ENCODE measurements at places on chromosomes 13 and 19.

- no peak for DNase-seq
These were observed 44.3 kb downstream of the ZNF146 start for GRCh38 chr19:36259211-36259610.

- DNase-seq = no peak
These were observed 57.5 kb upstream of the AKAP11 start for GRCh38 chr13:42214446-42214845.

DNA sequence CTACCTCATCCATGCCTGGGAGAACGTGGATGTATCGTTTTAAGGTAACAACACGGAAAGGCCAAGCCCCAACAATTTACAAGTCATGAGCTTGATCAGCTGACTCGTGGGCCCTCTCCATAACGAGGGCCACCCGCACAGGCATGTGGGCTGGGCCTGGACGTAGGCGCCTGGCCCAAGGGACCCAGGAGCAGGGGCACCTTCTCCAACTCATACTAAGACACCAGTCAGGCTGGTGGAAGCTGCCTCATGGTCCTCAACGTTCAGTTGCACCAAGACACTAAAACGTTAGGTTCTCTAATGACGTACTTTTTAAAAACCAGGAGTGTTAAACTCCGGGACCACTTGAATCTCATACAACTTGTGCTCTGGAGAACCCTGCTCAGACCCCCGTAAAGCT is 21.8 kb upstream of the EIF3G start:
- DNase-seq = no peak

GRCh38 chr19:41064974-41065569 is 23.2 kb upstream of the CYP2A13 start:
- DNase-seq = no peak

GRCh38 chr13:22536851-22537250 is 643.9 kb upstream of the SGCG start:
- DNase-seq = no peak

DNA sequence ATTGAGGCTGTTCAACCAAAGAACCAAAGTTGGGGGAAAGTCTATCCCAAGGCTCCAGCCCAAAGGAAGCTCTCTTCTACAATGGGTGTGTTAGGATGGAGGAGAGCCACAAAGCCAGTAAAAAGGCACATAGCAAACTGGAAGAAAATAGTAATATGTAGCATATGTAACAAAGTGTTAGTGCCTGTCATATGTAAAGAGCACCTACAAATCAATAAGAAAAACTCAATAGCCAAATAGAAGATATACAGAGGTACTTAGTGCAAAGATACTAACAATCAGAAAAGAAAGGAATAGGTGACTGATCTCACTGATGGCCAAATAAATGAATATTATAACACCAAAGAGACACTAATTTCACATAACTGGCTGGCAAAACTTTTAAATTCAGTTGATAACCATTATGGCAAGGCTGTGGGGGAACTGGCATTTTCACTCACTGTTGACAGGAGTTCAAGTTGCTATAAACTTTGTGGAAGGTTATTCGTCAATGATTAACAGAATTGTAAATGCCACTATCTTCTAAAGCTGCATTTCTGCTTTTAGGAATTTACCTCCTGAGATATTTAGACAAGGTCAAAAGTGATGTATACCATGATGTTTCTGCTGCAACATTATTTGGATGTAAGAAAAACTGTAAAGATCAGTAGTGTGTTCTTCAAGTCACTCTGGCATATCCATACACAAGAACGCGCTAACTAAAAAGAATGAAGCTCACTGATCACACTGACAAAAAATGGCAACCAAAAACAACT is 110.8 kb downstream of the GNG7 start:
- DNase-seq = no peak

DNA sequence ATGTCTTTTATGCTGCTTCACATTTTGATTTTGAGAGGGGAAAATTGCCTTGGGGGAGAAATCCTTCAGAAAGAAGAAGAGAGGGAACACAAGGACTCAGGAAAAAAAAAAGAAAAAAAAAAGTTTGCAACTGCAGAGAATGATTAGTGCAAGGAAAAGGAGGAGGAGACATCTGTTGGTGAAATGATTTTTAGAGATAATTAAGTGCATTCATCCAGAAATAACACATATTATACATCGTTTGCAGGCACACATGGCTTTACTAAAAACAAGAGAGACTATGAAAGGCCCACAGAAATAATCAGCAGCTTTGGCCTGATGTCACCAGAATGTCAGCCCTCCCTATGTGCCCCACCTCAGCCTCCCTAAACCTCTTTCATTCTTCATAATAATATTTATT is 1058.2 kb downstream of the PCDH9 start:
- DNase-seq = no peak

- DNase-seq = no peak
These were observed 198.7 kb downstream of the DNAJC15 start for GRCh38 chr13:43222086-43222485.

DNA sequence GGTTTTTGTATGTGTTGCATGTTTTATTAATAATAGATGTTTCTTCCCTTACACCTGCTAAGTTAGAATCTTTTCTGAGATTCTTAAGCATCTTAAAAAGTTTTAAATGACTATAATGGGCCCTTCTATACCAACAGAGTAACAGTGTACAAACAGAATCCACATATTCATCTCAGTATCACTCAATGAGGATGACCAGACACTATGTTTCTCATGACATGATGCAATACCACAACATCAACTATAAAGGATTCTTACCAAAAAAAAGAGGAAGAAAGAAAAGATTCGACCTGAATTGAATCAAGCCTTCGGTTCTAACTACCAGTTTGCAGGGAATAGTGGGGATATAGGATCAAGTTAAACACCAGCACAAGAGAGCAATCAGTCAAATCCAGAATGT is 56.5 kb downstream of the INTS6 start:
- DNase-seq = no peak

DNA sequence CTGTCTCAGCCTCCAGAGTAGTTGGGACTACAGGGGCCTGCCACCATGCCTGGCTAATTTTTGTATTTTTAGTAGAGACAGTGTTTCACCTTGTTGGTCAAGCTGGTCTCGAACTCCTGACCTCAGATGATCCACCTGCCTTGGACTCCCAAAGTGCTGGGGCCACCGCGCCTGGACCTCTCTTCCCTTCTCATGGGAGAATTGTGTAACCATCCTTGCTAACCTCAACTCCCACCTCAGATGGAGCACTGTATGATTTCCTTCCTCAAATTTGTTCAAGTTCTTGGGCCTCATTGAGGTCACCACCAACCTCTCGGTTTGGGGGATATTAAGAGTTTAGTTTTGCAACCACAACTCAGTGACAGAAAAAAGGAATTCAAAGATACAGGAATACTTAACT is 10.7 kb downstream of the LILRA5 start:
- DNase-seq = no peak

DNA sequence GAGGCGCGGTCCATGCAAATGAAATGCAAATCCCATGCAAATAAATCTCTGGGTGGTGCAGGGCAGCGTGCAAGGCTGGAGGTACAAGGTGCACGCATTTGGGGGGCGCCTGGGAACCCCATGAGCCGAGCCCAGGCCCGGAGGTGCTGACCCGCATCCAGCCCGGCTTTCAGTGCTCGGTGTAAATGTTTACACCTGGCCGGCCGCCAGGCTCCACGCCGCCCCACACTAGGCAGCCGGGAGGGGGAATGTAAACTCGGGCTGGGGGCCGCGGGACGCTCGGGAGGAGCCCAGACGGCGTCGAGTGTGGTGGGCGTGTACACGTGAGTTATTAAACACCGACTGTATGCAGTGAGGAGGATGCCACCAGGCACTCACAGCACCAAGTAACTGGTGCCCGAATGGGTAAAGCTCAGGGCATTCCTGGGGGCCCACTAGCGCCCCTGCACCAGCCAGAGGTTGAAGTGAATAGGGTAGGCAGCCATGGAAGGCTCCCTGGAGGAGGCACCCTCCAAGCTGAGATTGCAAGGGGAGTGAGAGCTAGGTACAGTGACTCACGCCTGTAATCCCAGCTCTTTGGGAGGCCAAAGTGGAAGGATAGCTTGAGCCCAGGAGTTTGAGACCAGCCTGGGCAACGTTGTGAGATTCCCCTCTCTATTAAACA is 17.2 kb downstream of the FUT6 start:
- no peak for DNase-seq

GRCh38 chr13:22198001-22198400 is 527.1 kb downstream of the FGF9 start:
- DNase-seq = no peak

DNA sequence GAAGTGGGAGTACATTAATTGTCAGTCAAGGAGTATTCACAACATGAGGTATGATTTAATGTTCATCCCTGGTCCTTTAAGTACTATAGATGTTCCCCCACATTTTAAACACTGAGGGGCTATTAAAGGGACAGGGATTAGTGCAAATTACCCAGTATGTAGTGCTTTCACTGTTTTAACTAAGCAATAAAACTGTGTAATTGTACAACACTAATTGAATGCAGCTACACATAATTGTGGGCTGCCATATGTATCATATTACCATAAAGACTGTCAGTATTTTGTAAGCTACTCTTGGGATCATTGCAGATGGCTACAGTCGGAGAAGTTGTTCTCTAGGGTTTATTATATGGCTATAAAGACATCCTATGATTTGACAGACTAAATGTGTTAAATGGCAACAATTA is 316.6 kb downstream of the DCLK1 start:
- no peak for DNase-seq

DNA sequence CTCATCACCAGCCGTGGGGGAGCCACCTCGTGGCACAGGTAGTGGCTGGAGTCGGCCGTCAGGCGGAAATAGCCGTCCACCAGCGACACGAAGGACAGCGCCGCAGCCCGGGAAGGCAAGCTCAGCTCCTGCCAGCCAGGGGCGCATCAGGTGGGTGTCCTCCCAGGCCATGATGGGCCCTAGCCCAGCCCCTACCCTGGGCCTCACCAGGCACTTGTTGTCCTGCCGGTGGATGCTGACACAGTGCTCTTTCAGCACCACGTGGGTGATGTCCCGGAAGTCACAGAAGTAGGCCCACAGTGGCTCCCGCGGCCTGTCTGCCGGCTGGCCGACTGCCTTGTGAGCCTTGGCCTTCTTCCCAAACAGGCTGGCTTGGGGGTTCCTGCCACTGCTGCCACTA is 15.7 kb downstream of the TYK2 start:
- DNase-seq = no peak

- no peak for DNase-seq
These were observed 273.4 kb downstream of the NHLRC3 start for GRCh38 chr13:39311619-39312018.

DNA sequence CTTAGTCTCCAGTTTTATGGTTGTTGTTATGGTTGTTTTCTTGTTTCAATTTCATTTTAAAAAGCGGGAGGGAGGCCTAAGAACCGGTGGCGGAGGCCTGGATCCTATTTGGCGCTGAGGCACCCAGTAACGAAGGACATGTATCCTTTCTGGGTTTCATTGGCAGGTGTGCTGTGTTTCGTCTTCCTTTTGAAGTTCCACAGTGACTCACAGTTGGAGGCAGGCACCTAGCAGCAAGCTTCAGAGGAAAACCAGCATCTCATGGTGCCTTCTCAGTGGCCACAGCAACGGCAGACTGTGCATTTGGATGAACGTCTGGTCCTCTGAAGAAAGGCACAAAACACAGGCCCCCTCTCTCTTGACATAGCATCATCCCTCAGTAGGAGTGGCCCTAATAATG is 697.2 kb downstream of the EFNB2 start:
- DNase-seq = no peak

- DNase-seq = no peak
These were observed 1395.8 kb downstream of the EFNB2 start for GRCh38 chr13:105139380-105140285.

DNA sequence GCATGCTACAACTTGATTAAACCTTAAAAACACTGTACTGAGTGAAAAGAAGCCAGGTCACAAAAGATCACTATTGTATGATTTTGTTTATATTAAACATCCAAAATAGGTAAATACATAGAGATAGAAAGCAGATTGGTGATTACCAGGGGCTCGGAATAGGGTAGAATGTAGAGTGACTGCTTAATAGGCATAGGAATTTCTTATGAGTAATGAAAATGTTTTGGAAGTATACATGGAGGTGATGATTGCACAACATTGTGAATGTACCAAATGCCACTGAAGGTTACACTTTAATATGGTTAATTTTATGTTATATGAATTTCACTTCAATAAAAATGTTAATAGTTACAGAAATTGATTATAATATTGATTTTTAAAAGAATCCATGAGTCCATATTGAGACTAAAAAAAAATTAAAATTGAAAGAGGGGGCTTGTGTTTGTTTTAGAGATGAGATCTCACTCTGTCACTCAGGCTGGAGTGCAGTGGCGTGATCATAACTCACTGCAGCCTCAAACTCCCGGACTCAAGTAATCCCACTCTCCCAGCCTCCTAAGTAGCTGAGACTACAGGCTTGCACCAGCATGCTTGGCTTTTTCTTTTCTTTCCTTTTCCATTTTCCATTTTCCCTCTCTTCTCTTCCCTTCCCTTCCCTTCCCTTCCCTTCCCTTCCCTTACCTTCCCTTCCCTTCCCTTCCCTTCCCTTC is 85.1 kb downstream of the FNDC3A start:
- DNase-seq = no peak

GRCh38 chr13:43364210-43365038 is 341.0 kb downstream of the DNAJC15 start:
- DNase-seq = no peak

DNA sequence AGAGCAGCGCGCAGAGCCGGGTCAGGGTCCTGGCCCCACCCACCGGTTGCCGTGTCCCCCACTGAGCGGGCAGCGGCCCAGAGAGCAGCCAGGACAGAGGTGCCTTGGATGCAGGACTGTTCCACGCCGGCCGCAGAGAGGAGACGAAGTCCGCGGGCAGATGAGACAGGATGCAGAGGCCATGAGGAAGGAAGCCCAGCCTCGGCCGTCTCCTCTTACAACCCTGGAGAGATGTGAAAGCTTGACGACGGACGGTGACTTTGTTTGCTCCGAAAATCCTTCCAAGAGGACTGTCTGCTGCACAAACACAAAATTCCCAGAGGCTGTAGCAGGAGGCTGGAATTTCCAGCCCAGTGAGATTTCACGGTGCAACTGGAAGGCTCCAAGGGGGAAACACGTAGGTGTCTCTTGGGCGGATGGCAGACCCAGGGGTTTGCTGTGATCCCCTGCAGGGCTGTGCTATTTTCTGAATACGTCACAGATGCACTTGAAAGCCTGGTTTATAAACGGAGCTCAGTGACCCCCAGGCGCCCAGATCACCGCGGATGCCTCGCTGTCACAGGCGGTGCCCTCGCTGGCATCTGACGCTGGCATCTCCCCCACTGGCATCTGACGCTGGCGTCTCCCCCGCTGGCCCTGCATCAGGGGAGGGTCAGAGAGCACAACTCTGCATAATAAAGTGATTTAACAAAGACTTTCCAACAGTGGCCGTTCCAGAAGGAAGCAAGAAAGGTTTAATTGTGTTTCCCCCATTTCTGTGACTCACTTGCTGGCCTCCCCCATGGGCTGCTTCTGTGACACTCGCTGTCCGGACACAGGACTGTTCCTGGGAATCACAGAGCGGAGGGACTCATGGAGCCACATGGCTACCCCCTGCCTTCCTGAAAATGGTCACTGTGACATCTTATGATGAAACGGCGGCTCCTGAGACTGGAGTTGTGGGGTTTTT is 62.0 kb upstream of the C13orf46 start:
- no peak for DNase-seq

GRCh38 chr13:75092143-75092542 is 389.8 kb downstream of the TBC1D4 start:
- DNase-seq = no peak

GRCh38 chr13:26225896-26226617 is 3.9 kb upstream of the RNF6 start:
- no peak for DNase-seq

- DNase-seq = no peak
These were observed 13.3 kb upstream of the CACNG6 start for GRCh38 chr19:53977991-53978731.

All from RCC 7860 (cell line).